ENCODE measurements at places on chromosomes 1 and 21.

DNA sequence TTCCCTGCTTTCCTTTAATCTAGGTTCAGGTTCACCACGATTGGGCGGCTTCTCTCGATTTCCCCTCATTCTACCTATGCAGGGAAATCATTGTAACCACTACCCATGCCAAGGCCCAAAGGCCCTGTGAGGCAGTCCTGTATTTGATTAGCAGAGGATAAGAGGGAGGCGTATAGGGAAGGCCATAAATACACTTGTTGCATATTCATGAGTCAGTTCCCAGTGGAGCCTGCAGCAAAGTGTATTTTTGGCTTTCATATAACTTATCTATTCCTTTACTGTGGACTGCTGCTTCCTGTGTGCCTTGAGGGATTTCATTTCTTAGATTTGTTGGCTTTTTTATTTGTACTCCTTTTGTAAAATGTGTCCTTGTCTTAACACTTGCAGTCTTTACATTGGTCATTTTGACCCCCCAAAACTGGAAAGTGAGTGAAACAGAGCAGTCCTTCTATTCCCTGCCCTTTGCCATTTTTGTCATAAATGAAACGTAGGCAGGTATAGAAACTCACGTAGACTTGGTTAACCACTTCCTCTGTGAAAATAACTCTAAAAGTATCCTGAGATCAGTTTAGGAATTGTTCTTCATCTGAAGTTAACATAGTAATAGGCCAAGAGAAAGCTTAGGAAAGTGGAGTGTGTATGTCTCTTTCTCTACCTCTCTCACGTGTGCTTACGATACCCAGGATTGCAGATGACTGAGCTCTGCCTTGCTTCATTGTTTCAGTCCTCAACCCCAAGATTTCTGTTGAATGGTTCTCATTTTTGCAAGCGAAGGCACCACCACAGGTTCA lies 19.6 kb upstream of the KCNQ4 start:
- DNase-seq = no peak
- H3K36me3 ChIP-seq = peaks cover 77% of the 10 kb centered on the region
- no peak overlapping the region for H3K27ac ChIP-seq

GRCh38 chr1:223770621-223771315 lies 58.4 kb downstream of the CAPN2 start:
- peak overlapping the region; percentile 72 for H3K27ac ChIP-seq
- peaks cover 65% of the 10 kb centered on the region for H3K36me3 ChIP-seq
- H3K4me1 ChIP-seq = peaks cover 26% of the 10 kb centered on the region
- DNase-seq = no peak

GRCh38 chr21:41361786-41362604 lies at the start of gene MX2:
TSS of gene MX2 (plus strand) at chr21:41362027. CDS start at chr21:41376907, 14,880 bp downstream.
- no peaks in the 10 kb centered on the region for H3K36me3 ChIP-seq
- H3K27me3 ChIP-seq = no peaks in the 10 kb centered on the region
- peak within 1 kb of the TSS; percentile 88 for H3K27ac ChIP-seq
- peak within 1 kb of the TSS; percentile 46 for H3K4me3 ChIP-seq
- H3K4me1 ChIP-seq = peaks cover 12% of the 10 kb centered on the region

GRCh38 chr1:88943241-88943640 lies 49.2 kb downstream of the KYAT3 start:
- H3K36me3 ChIP-seq = peaks cover 37% of the 10 kb centered on the region
- H3K27ac ChIP-seq = no peak overlapping the region
- H3K27me3 ChIP-seq = no peaks in the 10 kb centered on the region
- DNase-seq = no peak
- H3K4me3 ChIP-seq = no peak overlapping the region
- H3K4me1 ChIP-seq = no peaks in the 10 kb centered on the region
